ENCODE measurements at places on chromosomes 6 and 20.

DNA sequence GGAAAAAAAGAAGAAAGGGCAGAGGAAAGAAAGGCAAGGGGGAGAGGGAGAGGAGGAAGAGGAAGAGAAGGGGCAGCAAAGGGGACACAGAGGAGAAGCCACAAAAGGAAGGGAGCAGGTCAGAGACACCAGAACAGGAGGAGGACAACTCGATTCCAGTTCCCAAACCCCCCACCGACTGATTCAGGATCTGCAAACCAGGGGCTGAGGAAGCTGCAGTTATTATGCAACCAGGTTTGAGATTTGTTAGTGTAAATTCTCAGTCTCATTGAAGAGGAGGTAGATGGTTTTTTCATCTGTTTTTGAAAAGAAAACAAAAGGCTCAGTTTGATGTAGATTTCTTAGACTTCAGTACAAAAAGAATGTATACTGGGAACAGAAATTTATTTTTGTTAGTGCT lies 202.8 kb downstream of the FOXC1 start:
- no peak for DNase-seq

DNA sequence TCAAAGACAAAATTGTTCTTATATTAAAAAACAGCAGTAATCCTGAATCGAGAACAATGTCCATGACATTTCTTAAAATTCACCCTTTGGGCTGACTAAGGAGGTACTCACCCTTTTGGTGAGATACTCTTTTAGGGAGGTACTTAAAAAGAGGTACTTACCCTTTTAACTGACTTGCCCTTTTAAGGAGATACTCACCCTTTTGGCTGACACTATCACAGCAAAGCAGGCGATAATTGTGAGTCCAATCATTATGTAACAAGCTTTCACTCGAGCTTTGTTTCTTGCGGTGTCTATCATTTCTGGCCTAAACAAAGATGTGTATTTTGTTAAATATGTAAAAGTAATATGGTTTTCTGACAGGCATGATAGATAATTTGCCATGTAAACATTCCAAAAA lies 3.7 kb downstream of the FAM162B start:
- no peak for DNase-seq

DNA sequence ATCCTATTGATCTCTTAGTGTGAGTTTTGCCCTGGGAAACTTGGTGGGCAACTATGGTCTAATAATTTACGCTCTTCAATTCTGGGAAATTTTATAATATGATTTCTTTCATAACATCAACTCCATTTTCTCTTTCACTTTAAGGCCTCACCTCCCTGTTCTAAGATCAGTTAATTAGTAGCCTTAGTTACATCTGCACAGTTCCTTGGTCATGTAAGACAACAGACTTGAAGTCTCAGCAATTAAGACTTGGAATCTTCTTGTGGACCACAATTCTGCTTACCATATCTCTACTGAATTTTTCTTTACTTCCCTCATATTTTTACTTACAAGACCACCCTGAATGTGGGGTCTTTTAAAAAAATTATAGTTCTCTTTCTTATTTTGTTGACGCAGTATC lies 8.7 kb downstream of the ENPP3 start:
- no peak for DNase-seq

- no peak for DNase-seq
These were observed 3.0 kb upstream of the HUS1B start for GRCh38 chr6:659716-660581.

DNA sequence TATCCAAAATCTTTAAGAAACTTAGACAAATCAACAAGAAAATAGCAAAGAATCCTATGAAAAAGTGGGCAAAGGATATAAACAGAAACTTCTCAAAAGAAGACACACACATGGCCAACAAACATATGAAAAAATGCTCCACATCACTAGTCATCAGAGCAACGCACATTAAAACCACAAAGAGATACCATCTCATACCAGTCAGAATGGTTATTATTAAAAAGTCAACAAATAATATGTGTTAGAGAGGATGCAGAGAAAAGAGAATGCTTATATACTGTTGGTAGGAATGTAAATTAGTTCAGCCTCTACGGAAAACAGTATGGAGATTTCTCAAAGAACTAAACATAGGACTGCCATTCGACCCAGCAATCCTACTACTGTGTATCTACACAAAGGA lies 212.0 kb upstream of the DTNBP1 start:
- DNase-seq, result no peak

DNA sequence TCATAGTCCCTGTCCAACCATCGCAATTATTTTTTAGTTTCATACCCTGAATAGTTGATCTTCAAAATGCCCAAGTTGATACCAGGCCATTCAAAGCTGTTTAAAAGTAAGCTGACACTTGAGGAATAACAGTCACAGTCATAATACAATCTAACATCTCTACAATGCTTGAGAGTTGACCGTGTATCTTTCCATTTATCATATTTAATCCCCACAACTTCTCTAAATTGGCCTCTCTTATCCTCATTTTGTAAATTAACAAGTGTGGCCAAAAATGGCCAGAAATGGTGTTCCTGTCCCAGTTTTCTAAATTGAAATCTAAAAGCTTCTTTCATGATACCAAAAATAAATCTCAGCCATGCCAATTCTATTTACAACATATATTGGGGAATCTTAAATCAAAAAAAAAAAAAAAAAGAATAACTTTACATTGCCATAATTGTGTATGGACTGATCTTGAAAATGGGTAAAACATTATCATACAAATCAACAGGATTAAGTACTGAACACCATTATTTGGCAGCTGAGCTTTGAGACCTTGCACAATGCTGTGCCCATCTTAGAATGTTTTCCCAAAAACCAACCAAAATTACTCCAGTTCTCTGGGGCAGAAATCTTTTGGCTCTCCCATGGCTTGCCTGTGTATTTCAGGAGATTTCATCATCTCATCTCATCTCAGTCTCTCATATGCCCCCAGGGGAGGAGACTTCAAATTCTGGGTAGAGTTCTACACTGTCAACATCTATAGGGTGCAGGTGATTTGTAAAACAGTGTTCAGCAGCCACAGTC lies 448.7 kb upstream of the JARID2 start:
- DNase-seq, result no peak

DNA sequence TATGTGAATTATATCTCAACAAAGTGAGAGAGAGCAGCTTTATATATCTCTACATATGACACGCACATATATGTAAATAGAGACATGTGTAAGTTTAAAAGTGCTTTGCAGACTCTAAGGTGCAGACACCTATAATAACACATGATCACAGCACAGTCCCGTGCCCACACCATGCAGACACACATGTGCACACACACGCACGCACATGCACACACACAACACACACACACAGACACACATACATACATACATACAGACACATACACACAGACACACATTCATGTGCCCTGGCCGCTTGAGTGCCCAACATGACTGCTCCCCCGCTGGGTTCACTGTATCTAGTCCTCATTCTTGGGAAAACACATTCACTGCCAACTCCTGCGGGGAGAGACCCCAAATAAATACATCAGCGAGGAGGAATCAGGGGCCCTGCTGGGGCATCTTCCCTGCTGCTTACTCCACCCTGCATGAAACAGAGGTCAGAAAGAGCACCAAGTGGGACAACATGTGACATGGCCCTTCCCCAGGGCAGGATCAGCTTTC lies 121.3 kb downstream of the BMP7 start:
- no peak for DNase-seq

DNA sequence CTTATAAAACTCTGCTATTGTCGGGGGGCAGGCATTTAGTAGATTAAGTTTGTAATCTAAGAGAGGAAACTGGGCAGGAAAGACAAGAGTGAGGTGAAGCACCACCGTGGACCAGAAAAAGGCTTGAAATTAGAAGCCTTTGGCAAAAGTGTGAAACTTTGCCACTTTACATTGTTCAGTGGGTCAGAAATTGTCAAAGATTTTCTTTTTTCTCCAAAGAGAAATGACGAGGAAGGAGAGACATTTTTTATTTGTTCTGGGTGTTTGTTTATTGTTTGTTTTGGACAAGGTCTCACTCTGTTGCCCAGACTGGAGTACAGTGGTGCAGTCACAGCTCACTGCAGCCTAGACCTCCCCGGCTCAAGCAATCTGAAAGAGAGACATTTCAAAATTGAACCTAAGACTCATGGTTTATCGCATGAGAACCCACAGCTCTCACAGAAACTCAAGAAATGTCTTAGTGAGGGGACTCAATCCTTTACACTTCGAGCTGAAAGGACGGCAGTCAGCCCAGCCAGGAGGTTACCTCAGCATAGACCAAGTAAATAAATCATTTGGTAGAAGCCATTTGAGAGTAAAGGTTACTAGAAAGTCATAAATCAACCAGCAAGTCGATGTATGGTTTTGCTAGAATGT lies 262.8 kb upstream of the TAB2 start:
- no peak for DNase-seq

DNA sequence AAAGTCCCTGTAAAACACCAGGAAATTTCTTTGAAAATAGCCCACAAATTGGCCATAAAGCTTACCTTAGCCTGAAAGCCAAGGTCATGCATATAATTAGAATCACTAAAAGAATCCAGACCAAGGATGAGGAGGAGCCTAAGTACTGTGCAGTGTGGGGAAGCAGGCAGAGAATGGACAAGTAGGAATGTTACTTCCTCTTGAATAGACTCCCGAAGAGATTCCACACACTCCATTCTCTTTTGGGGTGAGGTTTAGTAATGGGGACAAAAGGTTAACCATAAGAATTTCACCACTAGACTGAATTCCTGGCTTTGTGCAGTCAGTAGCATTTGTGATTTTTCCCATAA lies 27.5 kb upstream of the MARCKS start:
- DNase-seq, result no peak

DNA sequence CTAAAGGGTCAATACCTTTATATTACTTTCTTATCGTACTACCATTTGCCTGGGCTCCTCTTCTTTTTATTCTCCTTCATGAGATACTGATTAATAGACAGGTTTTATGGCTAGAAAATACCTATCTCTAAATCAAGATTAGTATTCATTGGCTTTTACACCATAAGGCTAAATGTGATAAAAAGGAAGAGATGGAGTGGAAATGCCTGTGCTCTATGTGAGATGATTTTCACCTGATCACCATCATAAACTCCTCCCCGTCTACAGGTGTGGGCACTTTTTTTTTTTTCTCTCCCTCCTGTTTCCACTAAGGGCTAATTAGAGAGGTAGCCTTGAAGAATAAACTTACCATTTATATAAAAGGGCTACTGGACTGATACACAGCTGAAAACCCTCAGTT lies at the start of gene GLYATL3:
GLYATL3 (plus strand) TSS at position 301 of the 400 bp plus-strand sequence. CDS start 12,068 bp downstream, outside the sequence.
- DNase-seq, result no peak

GRCh38 chr20:24778585-24779031 lies 170.5 kb upstream of the CST7 start:
- DNase-seq, result no peak

DNA sequence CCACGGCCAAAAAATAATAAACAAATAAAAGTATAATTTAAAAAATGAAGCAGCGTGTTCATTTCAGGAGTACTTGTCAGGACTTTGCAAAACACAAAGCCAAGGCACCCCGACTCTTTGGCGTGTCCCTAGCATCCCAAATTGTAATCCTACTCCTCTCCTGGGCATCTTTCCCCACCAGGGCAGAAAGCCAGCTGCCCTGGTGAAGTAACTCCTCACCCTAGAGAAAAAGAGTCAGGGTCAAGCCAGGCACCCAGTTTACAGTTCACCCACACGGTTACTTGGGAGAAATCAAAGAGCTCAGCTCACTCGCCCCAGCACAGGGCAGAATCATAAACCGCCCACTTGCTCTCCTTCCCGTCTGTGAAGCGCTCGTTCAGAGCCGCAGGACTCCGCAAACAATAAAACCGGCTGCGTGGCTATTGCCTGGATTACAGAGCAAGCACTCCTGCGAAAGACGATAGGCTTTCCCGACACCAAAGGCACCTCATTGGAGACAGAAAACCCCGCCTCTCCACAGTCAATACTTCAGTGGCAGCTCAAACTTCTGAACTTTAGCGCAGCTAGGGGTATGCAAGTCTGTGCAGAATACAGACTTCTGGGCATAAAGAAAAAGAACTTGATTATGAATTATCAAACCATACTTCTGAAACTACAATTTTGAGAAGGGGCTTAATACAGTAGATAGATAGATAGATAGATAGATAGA lies 73.0 kb upstream of the NHSL1 start:
- no peak for DNase-seq

DNA sequence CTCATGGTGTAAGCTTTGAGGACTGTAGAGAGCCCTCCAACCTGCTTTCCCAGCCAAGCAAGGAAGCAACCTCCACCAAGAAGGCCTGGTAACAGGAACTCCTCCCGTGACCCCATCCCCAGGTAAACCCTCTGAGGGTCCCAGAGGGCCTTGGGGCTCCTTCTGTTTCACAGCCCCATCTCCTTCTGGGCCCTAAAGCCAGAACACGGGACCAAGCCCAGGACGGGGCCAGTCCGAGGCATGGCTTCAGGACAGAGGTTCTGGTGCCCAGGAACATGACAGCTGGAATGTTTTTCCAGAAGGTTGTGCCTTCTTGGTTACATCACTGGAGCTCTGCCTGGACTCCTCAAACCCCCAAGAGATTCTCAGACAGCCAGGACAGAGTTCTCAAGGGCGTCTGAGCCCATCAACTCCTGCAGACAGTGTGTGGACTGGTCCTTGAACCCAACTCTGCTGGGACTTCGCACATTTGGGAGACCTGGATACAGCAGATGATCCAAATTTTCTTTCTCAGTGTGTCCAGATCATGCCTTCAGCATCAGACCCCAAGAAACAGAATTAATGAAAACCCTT lies 43.1 kb downstream of the RRBP1 start:
- no peak for DNase-seq

DNA sequence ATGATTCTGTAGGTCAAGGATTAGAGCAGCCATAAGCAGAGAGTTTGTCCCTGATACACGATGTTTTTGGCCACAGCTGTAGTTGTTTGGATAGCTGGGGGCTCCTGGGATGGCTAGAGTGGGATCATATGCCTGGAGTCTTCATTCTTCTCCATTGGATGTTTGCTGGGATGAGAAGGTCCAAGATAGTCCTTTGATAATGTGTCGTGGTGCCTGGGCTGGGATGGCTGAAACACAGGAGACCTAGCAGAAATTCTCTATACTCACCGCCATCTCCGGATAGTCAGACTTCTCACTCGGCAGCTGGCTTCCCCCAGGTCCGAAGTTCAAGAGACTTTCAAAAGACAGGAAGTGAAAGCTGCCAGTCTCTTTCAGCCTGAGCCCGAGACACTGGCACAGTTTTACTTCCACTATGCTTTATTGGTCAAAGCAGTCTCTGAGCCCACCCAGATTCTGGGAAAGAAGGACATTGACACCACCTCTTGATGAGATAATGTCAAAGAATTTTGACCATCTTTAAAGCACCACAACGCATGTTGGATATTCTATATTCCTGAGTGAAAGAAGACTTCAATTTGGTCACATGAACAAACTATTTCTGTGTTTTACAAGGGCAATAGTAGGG lies 16.0 kb downstream of the MARCKS start:
- no peak for DNase-seq

GRCh38 chr20:12237772-12238171 lies 320.1 kb downstream of the BTBD3 start:
- no peak for DNase-seq

Measured in D721Med (cell line).